Activated CD8-positive, alpha-beta memory T cell treated with anti-CD3 and anti-CD28 coated beads for 4 hours (primary cell): ENCODE measurements at places on chromosomes 2 and 18.

- no peak for DNase-seq
Observed at GRCh38 chr2:54475285-54475684, 19.2 kb downstream of the SPTBN1 start.

GRCh38 chr2:174038462-174038861, 73.3 kb upstream of the SP3 start:
- DNase-seq = no peak

DNA sequence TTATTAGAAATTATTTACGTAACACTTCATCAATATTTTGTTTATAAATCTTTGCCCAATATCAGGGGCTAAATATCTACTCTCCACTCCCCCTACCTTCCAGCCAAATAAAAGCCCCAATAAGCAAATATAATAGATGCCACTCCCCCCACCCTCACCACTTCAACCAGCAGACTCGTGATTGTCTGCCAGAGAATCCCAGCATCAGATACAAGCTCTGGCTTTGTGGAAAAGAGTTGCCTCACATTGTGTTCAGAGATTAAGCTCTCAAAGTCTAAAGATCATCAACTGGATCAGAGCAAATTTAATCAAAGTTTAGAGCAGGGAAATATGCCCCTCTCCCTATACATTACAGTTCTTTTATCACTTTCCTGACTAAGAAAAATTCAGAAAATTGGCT, 39.5 kb downstream of the AOX1 start:
- no peak for DNase-seq

DNA sequence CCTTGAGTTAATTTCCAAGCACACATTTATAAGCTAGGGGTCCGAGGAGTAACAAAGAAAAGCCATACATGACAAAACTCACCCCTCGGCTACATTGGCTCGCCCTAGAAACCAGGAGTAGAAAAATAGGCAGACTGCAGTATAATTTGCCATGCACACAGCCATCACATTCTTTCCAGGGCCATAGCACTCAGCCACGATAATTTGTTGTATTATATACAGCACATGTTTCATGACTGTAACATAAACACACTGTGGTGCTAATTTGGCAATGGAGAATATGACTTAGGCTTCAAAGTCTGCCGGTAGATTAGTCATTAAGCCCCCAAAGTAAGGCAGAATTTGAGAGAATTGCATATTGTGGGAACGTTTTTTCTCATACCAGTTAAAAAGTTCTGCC, 254.9 kb downstream of the ZNF521 start:
- no peak for DNase-seq

DNA sequence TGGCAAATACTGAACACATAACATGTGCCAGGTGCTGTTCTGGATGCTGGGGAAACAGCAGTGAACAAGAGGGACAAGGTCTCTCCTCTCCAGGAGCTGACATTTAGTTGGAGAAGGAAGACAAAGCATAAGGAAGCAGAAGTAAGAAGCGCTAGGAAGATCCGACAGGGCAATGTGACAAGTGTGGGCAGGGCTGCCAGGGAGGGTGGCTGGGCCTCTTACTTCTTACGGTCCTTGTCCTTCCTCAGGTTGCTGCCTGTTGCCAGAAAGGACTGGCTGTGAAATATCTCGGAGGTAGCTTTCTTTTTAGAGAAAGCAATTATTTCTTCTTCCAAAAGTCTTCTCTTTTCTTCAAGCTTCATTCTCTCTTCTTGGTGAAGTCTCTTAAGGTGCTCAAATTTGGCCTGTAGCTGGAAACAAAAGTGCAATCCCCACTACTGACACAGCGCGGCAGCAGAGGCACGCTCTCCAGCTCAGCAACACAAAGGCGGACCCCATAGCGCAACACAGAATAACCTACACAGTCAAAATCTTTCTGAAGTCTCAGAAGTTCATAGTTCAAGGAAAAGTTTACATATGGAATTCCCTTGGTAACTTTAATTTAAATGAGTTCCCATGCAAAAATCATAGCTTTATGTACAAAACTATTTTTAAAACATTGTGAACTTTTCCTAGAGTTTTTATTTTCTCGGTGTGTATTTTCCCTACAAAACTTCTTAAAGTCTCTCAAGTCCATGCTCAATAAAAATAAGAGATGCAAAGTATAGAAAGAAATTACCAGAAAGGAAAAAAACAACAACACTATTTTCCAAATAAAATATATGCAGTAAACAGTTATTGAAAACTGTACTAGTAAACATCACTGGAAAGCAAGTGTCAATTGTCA, 67.7 kb downstream of the SEPTIN10 start:
- DNase-seq = peak; percentile 28

DNA sequence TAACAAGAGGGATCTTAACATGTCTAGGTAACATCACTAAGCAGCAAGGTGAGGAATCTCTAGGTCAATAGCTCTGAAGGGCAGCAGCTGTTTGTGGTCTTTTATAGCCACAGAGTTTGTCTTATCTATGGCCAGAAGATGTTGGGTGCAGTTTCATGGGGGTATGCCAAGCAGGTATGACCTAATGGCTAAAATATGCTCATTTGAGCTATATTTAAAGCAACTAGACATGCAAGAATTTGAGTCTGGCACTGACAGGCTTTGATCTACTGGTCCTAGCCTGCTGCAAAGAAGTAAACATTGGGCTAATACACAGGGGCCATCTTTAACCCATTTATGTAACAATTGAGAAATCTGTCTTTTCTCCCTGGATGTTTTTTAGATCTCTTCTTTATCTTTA, 13.9 kb upstream of the UGP2 start:
- no peak for DNase-seq

GRCh38 chr18:28837100-28837499, 660.2 kb upstream of the CDH2 start:
- no peak for DNase-seq

DNA sequence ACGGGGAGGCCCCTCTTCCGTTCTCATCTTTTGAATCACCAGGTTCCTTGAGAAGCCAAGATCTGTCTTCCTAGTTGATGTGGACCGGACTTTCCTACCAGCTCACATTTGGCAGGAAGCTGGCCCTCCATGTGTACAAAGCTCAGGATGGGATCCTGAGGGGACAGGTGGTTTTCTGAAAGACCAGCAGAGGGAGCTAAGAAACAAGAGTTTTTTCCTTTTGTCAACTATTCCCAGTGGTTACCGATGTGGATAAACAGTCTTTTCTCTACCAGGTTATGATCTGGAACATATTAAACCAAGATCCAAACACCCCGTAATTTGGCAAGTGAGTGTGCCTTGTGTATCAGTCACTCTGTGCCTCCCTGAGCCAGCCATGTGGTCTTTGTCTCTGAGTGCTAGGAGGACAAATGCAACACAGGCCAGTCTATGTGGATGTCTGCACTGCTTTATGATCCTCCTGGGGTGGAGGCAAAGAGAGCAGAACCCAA, 25.1 kb upstream of the ARHGAP25 start:
- DNase-seq = no peak

DNA sequence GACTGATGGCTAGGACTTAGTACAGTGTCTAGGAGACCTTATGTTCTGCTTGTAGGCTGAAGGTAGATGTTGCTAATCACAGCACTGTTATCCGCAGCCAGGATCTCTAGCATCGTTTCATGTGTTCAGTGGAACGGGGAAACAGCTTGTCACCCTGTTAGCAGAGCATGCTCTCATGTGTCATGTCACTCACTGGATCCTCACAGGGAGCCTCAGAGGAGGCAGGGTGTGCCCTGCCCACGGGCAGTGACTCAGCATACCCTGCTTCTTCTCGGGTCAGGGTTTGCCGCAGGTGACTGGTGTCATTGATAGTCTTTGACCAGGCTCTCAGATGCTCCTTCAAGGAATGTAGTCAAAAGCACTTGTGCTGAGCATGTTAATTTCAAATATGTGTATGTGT, 44.4 kb downstream of the RPIA start:
- peak; percentile 5 for DNase-seq

DNA sequence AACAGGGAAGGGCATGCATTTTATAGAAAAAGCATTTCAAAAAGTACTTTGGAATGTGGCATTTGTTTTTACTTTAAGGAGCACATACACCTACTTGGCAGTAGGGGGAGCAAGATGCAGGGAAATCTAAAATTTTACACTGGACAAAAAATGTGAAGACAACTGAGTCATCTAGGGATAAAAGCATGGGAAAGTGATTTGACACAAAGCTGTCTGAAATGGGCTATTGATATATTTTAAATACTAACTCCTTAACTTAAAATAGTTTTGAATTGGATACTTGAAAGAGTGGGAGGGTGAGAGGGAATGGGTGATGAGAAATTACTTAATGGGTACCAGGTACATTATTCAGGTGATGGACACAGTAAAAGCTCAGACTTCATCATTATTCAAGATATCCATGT, 15.8 kb downstream of the TMEM200C start:
- no peak for DNase-seq

GRCh38 chr2:240645346-240645745, 20.1 kb downstream of the GPR35 start:
- no peak for DNase-seq

DNA sequence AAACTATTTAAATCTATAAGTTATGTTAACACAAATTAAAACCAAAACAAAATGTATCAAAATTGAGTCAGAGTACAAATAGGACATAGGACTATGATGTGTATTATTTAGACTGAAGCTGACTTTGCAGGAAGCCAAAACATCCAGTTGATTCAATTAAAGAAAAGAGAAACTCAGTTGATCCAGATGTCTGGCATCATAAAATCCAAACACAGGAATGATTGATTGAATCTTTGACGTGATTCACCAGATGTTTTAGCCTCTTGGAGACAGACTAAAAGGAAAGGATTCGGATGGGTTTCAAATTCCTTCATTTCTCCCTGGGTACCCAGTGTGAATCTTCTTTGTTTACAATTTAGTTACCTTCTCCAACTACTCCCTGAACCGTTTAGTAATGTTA, 272.9 kb downstream of the IRS1 start:
- no peak for DNase-seq

DNA sequence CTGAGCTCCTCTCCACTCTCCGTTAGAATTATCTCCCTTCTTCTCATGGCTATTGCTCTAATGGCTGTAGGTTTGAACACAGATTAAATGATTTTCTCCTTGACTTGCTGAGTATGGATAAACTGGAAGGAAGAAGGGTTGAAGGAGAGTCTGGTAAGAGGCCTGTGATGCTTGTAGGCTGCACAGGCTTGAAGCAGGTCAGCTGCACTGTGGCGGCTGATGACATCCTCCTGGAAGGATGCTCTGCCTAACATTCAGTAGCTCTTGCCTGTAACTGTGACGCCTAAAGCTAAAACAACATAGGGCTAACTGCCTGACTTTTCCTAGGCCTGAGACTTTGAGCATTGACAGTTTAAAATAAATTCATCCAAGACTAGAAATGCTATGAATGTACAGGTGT, 166.3 kb downstream of the MREG start:
- no peak for DNase-seq

- no peak for DNase-seq
Observed at GRCh38 chr2:122105171-122105876, 349.9 kb downstream of the TSN start.

DNA sequence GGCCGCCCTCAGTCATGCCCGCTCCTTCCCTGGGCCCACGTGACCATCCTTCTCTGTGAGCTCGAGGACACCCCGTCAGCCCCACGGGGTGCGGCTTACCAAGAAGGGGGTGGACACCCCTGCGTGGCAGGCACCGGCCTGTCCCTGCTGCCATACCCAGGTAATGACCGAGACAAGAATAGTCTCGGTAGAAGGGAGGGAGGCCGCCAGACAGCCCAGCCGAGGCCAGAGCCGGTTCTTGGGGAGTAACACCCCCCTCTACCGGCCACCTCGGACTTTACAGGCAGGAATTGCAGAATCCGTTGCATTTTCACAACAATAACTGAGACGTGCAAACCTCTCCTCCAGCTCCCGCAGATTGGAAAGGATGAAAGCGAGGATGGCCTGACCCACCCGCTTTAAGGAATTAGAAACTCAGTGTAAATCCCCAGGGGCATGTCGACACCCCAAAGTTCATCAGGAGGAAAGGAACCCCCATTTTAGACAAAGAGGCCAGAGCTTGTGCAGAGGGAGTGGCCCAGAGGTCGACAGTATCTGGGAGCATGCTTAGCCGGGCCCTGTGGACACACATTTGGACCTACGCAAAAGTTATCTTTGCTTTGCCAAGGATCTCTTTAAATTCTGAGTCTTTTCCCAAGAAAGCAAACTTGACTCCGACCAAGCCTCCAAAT, 60.1 kb upstream of the GLI2 start:
- DNase-seq = no peak

- no peak for DNase-seq
Observed at GRCh38 chr2:127150996-127151395, 44.0 kb upstream of the BIN1 start.

GRCh38 chr18:39799006-39799405, 2156.0 kb upstream of the PIK3C3 start:
- no peak for DNase-seq

DNA sequence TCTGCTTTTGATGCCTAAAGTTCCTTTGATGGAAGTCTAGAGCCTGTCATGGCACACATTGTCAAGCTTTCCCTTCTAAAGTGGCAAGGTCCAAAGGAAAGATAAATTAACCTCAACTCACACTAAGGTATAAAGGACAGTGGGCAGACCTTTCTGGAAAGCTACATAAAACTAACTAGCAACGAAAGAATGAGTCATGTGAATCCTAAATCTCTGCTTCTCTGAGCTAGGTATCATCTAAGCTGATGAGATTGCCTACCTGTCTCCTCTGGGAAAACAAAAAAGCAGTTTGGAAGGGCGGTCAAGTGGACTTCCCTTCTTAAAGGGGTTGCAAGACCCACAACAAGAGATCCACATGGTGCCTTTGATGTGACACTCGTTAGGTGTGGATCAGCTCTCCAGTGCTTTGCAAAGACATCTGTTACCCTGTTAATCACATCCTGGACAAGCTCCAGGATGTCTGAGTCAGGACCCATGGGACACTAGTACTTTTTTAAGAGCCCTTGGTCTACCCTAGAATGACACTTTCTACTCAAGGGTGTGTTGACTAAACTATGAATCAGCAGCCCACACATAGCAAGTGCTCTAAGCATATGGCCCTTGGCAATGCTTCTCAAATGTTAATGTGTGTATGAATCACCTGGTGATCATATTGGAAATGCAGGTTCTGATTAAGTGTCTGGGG, 173.5 kb downstream of the ALK start:
- DNase-seq = no peak

DNA sequence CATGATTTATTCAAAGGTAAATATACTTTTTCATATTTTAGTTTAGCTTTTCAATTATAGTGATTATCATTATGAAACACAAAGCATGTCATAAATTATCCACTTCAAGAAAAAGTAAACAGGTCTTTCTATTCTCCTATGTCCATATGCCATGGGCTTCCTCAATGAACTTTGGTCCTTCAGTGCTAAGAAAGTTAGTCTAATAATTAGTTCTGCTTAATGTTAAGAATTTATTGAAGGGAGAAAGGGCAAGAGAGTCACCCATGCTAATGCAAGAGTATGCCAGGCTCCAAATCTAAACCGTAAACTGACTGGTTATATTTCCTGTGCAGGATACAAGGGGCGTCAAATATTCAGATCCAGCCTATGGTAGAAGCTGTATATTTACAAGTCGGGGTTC, 96.2 kb downstream of the GORASP2 start:
- no peak for DNase-seq
